ENCODE measurements at places on chromosomes 11 and 22. TPM values are rescaled to one million over a fixed set of nuclear protein-coding genes. Genes with fewer than 3 reads are reported as not detected.

Gene SYT7
- total RNA-seq, result not detected

Gene OR52R1
- not detected for total RNA-seq

Gene OR8G5
- total RNA-seq, result not detected

Gene ST14
- total RNA-seq, result not detected

- no peaks in the 10 kb centered on the region for H3K4me1 ChIP-seq
- no peak for DNase-seq
- H3K27me3 ChIP-seq, result peaks cover 4% of the 10 kb centered on the region
- H3K4me3 ChIP-seq, result no peak overlapping the region
- H3K36me3 ChIP-seq, result no peaks in the 10 kb centered on the region
These were observed 44.8 kb upstream of the OR9Q1 start for GRCh38 chr11:57978686-57979531.

DNA sequence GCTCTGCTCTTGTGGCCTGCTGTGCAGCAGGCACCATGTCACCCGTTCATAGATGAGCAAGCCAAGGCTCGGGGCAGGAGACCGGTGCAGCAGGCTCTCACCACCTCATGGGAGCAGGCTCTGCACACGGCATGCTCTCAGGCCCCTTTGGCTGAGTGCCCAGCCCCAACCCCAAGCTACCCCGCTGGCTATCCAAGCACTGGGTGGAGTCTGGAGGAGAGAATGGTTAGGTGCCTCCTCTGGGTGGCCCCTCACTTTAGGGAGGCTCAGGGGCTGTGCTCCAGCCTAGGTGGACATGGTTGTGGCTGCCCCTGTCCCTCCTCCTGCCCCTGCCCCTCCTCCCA is 199.9 kb downstream of the IGLL1 start:
- no peaks in the 10 kb centered on the region for H3K36me3 ChIP-seq
- DNase-seq, result no peak

DNA sequence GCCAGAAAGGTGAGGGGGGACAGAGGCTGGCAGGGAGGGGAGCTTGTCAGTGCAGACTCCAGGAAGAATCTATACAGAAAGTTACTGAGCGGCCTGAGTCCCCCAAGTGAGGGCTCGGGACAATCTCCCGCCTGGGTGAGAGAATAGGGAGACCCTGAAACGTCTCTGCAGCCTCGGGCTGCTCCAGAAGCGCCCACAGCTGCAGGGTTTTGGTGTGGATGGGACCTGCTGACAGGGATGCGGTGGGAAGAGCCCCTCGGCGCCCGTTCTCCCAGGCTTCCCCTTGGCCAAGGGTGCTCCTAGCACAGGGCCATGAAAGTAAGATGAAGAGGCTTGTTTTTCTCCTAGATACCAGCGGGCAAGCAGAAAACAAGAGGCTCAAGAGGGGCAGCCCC is 743 bp upstream of the RCE1 start:
- no peak for DNase-seq
- H3K36me3 ChIP-seq, result peaks cover 27% of the 10 kb centered on the region
- peak overlapping the region; percentile 96 for H3K27ac ChIP-seq
- peak overlapping the region; percentile 85 for H3K4me3 ChIP-seq
- peaks cover 50% of the 10 kb centered on the region for H3K4me1 ChIP-seq
- no peaks in the 10 kb centered on the region for H3K27me3 ChIP-seq

- no peak overlapping the region for H3K27ac ChIP-seq
- no peak overlapping the region for H3K4me3 ChIP-seq
- H3K36me3 ChIP-seq, result no peaks in the 10 kb centered on the region
These were observed 28.4 kb upstream of the PANX1 start for GRCh38 chr11:94100253-94100652.

DNA sequence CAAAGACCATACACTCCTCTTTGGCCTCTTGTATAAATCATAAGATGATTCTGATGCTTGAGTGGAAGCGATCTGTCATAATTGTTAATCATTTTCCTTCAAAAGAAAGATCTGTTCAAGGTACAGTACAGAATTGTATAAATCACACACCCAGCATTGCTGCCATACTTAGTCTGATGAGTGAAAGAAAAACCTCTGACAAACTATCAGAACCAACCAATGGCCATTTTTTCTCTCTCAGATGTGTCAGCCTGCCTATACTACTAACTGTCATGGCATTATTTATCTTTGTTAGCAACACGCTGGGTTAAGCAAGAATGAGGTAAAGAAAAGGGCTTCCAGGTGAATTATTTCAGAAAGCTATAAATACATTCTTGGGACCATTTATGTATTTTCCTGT is 1112.7 kb upstream of the TENM4 start:
- H3K36me3 ChIP-seq, result no peaks in the 10 kb centered on the region
- H3K4me1 ChIP-seq, result no peaks in the 10 kb centered on the region
- H3K27me3 ChIP-seq, result no peaks in the 10 kb centered on the region
- no peak for DNase-seq

DNA sequence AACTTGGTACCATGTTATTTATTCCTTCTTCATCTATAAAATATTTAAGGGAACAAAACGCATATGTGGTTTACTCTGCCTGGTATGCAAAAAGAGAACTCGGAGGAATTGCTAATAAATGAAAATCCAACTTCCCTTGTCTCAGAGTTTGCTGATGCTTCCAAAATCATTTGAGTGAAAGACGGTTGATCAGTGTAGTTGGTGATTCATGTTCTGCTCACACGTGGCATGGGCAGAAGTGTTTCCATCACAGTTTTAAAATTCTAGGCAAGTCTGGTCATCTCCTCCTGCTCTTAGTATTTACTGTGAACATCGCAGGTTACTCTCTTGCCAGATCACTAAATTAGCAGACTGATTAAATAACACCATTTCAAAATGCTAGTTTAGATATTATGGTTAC is 11.9 kb upstream of the PARVB start:
- H3K36me3 ChIP-seq, result no peaks in the 10 kb centered on the region
- no peaks in the 10 kb centered on the region for H3K4me1 ChIP-seq
- H3K4me3 ChIP-seq, result no peak overlapping the region
- no peak for DNase-seq
- H3K27ac ChIP-seq, result no peak overlapping the region

DNA sequence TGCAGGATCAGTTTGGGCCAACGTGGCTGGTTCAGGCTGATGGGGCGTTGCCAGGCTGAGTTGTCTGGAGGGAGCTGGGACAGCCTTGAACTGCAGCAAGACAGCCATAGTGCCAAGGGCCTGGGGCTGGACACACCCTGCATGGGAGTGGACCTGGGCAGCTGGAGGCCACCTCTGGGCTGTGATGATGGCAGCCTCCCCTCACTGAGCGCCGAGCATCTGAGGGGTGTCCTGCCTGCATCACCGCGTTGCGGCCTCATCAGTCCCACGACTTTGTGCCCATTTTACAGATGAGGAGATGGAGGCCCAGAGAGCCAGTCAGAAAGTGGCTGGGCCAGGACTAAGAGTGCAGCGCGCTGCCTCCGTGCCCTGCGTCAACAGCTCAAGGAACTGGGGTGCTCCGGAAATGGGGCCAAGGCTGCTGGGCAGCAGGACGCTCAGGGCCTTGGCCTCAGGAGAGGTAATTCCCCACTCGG is 590 bp upstream of the TSPO start:
- H3K36me3 ChIP-seq, result peaks cover 2% of the 10 kb centered on the region
- H3K4me1 ChIP-seq, result peaks cover 44% of the 10 kb centered on the region
- no peaks in the 10 kb centered on the region for H3K27me3 ChIP-seq
- peak overlapping the region; percentile 93 for H3K27ac ChIP-seq

DNA sequence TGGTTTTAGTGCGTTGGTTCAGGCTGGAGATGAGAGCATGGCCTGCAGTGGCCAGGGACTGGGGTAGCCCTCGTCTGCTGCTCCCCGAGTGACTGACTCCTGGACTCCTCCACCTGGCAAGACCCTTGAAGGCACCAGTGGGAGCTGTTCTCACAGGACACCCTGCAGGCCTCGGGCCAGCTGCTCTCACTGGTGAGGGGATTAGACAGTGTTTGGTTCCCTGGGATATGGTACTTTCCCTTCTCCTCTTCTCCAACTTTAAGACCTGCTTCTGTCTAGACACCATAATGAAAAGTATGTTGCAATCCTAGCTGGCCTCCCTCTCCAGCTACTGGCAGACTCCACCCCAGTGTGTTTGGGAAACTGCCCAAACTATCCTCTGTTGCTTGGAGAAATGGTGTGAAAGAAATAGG is 168.8 kb upstream of the CADM1 start:
- no peak overlapping the region for H3K4me3 ChIP-seq
- no peak overlapping the region for H3K27ac ChIP-seq
- no peak for DNase-seq
- no peaks in the 10 kb centered on the region for H3K36me3 ChIP-seq
- H3K27me3 ChIP-seq, result no peaks in the 10 kb centered on the region

DNA sequence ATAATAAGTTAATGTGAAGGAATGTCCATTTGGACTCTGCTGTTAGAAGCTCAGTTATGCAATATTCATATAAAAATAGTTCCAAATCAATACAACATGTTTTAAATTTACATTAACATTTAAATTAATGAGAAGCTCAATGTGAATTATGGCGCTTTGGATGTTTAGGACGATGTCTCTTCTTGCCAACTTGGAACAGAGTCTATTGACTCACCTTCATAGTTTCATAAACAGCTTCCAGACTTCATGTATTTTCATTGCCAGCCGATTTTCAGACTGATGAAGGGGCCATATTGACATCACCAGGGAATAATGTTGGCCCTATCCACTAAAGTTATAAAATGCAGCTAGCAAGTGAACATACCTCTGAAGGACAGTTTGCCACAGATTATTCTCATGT is 1136.2 kb downstream of the LRRC4C start:
- DNase-seq, result no peak
- no peak overlapping the region for H3K4me3 ChIP-seq
- no peaks in the 10 kb centered on the region for H3K4me1 ChIP-seq
- no peaks in the 10 kb centered on the region for H3K27me3 ChIP-seq
- no peak overlapping the region for H3K27ac ChIP-seq
- no peaks in the 10 kb centered on the region for H3K36me3 ChIP-seq

- H3K36me3 ChIP-seq, result no peaks in the 10 kb centered on the region
- H3K27me3 ChIP-seq, result no peaks in the 10 kb centered on the region
- peaks cover 11% of the 10 kb centered on the region for H3K4me1 ChIP-seq
These were observed 4.4 kb upstream of the MISFA start for GRCh38 chr11:18594999-18595749.

DNA sequence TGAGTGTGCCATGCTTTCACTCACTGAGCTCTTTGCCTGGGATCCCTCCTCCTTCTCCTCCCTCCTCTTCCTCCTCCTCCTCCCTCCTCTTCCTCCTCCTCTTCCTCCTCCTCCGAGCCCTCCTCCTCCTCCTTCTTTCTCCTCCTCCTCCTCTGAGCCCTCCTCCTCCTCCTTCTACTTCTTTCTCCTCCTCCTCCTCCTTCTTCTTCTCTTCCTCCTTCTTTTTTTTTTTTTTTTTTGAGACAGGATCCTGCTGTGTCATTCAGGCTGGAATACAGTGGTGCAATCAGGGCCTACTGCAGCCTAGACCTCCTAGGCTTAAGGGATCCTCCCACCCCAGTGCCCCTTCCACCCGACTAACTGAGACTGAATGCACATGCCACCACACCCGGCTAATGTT is 62.3 kb downstream of the DEUP1 start:
- H3K27ac ChIP-seq, result no peak overlapping the region
- H3K4me3 ChIP-seq, result no peak overlapping the region
- H3K36me3 ChIP-seq, result no peaks in the 10 kb centered on the region
- H3K27me3 ChIP-seq, result peaks cover 9% of the 10 kb centered on the region
- no peak for DNase-seq
- H3K4me1 ChIP-seq, result no peaks in the 10 kb centered on the region

GRCh38 chr11:118111019-118111743 is 24.4 kb upstream of the SMIM35 start:
- no peak for DNase-seq
- H3K27me3 ChIP-seq, result peaks cover 4% of the 10 kb centered on the region
- no peaks in the 10 kb centered on the region for H3K36me3 ChIP-seq
- H3K27ac ChIP-seq, result no peak overlapping the region
- H3K4me1 ChIP-seq, result peaks cover 11% of the 10 kb centered on the region

DNA sequence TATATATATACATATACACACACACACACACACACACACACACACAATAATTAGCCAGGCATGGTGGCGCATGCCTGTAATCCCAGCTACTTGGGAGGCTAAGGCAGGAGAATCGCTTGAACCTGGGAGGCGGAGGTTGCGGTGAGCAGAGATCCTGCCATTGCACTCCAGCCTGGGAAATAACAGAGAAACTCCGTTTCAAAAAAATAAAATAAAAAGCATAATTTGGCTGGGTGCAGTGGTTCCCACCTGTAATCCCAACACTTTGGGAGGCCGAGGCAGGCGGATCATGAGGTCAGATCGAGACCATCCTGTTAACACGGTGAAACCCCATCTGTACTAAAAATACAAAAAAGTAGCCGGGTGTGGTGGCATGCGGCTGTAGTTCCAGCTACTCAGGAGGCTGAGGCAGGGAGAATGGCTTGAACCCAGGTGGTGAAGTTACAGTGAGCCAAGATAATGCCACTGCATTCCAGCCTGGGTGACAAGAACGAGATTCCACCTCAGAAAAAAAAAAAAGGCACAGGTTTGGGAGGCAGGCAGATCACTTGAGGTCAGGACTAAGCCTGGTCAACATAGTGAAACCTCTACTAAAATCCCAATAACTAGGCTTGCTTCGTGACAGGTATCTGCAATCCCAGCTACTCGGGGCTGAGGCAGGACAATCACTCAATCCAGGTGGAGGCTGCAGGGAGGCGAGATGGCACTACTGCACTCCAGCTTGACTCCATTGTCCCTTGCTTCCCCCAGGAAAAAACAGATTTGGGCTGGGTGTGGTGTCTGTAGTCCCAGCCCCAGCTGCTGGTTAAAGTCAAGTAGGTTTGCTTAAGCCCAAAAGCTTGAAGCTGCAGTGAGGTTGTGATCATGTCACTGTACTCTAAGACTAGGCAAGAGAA is 11.8 kb upstream of the WDR74 start:
- H3K27me3 ChIP-seq, result no peaks in the 10 kb centered on the region
- H3K36me3 ChIP-seq, result peaks cover 44% of the 10 kb centered on the region
- DNase-seq, result no peak

DNA sequence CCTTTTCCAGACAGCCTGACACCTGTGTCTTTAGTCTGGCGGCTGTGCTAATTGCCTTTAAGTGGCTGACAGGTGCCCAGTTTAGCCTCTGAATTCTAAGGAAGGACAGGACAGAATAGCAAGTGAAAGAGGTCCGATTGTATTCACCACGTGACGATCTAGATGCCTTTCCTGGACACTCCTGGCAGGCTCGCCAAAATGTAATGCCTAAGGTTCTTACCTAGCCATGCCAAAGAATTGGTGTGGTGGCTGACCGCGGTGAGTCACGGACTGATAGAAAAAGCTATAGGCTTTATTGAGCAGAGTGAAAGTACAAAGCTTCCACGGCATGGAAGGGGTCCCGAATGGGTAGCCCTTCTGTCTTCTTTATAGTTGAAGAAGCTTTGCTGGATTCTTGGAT is 26.7 kb downstream of the ANKRD42 start:
- H3K36me3 ChIP-seq, result no peaks in the 10 kb centered on the region
- no peaks in the 10 kb centered on the region for H3K4me1 ChIP-seq
- H3K27ac ChIP-seq, result no peak overlapping the region
- peaks cover 15% of the 10 kb centered on the region for H3K27me3 ChIP-seq
- no peak overlapping the region for H3K4me3 ChIP-seq

GRCh38 chr11:68030318-68031143 is at the start of gene NDUFS8:
Gene NDUFS8 (plus strand): TSS chr11:68030681. CDS start chr11:68032152, 1,471 bp downstream.
- H3K27me3 ChIP-seq, result no peaks in the 10 kb centered on the region
- peak within 1 kb of the TSS; percentile 95 for H3K27ac ChIP-seq
- H3K4me1 ChIP-seq, result peaks cover 28% of the 10 kb centered on the region
- peak within 1 kb of the TSS; percentile 93 for H3K4me3 ChIP-seq

DNA sequence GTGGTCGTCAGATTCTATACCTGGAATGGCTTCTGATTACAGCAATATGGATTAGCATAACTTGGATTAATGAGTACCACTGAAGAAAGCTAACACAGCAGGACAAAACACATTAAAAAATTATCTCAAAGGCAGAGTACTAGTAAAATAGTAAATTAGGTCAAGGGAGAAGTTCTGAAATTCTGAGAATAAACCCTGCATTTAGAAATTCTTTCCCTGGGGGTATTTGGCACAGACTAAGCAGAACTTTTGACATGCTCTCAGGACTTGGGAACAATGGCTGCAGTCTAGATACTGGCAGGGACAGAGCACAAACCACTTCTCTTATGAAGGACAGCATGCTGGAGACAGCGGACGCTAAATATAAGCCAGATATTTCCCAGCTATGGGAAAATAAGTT is 85.6 kb upstream of the GRIA4 start:
- H3K4me3 ChIP-seq, result no peak overlapping the region
- H3K4me1 ChIP-seq, result no peaks in the 10 kb centered on the region
